ENCODE measurements at places on chromosomes 11 and 22.

DNA sequence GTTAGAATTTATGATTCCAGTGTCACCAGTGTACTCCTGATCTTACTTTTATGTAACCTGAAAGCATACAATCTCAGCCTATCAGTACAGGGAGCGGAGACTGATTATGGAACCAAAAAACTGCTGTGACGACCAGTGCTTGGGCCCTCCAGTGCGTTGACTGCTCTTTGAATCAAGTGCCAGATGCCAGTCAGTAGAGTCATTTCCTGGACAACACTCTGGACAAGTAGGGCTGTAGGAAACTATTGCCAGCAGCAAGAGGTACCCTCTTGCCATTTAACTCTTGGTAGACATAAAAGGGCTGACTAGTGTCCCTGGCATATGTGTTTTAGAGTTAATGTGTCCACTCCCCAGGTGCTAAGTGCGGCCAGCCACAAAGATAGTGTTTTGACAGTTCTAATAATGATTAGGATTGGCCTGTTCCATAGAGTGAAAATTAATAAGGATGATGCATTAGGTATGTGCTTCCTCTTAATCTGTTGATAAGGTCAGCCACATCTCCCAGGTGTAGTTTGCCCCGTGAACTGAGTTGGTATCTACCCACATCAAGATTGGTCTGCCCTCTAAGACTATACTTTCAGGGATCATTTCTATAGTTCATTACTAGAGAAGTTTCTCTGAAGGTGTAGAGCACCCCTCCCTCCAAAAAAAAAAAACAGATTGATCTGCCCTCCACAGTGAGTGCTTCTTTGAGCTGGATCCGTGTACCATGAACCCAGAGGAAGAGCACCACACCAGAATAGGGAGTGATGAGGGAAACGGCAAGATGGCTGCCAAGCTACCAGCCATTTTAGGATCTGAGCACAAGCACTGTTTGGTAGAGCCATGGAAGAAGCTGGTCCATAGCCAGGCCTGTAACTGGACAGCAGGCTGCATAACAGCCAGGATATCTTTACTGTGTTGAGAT lies 20.7 kb upstream of the AIFM3 start:
- DNase-seq, result no peak

DNA sequence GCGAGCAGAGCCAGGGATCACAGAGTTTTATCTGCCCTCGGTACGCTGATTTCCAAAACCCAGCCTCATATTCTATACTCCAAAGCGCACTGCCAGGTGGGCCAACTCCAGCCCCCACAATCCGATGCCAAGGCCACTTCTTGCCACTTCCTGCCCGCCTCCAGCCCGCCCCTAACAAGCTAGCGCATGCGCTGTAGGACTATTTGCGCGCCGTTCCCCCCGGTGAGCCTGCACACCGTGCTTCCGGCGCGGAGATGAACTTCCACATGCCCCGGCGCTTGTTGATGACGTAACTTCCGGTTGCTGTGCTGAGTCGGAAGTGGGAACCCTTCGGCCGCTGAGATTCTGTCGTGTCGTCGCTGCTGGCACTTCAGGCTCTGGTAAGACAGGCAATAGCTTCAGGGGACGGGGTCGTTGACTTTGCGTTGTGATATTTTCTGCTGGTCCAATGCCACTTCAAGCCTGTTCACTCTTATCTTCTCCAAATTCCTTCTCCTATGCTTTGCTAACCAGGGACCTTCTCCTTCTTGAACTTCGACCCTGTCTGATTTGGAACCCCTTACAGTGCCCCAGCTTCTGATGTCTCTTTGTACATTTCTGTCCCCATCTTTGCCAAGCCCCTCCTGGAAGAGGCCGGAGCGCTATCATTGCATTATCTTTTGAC lies at the start of gene UBE4A:
UBE4A (plus strand) TSS at position 306 of the 664 bp plus-strand sequence. CDS start 5,481 bp downstream, outside the sequence.
- DNase-seq, result peak; percentile 95

- no peak for DNase-seq
These were observed 4.9 kb downstream of the PTDSS2 start for GRCh38 chr11:454801-455565.

DNA sequence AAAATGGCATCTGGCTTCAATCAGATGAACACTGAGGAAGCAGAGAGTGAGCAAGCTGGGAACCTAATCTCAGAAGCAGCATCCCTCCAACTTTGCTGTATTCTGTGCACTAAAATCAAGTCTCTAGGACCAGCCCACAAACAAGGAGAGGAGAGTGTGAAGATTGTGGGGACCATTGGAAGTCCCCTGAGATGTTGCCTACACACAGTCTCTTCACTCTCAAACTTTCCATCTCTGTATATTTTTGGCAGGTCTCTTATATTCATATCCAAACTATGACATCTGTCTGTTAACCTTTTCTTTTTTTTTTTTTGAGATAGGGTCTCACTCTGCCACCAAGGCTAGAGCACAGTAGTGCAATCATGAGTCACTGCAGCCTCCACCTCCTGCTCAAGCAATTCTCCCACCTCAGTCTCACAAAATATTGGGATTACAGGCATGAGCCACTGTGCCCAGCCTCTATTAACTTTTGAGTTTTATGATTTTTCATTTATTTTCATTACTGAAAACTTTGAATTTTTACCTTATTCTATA lies 1096.4 kb downstream of the TBC1D22A start:
- no peak for DNase-seq

- DNase-seq, result no peak
These were observed 8.9 kb downstream of the PPIL2 start for GRCh38 chr22:21674638-21675245.

DNA sequence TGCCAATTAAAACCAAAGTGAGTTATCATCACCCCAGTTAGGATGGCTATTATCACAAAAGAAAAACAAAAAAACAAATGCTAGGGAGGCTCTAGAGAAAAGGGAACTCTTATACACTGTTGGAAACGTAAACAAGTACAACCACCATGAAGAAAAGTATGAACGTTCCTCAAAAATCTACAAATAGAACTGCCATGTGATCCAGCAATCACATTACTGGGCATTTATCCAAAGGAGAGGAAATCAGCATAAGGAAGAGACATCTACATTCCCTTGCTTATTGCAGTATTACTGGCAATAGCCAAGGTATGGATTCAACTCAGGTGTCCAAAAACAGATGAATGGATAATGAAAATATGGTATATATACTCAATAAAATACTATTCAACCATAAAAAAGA lies 1145.1 kb downstream of the LRRC4C start:
- DNase-seq, result no peak

GRCh38 chr11:131428853-131429252 lies 58.4 kb downstream of the NTM start:
- no peak for DNase-seq
